HEK293T (cell line): ENCODE measurements at places on chromosomes 11 and 22.

GRCh38 chr11:75558939-75559843 lies 2.9 kb upstream of the SERPINH1 start:
- no peak for DNase-seq

- DNase-seq = no peak
Measured at GRCh38 chr11:87391496-87391895, 353.8 kb downstream of the TMEM135 start.

GRCh38 chr22:47168900-47169800 lies 406.7 kb downstream of the TBC1D22A start:
- peak; percentile 19 for DNase-seq

DNA sequence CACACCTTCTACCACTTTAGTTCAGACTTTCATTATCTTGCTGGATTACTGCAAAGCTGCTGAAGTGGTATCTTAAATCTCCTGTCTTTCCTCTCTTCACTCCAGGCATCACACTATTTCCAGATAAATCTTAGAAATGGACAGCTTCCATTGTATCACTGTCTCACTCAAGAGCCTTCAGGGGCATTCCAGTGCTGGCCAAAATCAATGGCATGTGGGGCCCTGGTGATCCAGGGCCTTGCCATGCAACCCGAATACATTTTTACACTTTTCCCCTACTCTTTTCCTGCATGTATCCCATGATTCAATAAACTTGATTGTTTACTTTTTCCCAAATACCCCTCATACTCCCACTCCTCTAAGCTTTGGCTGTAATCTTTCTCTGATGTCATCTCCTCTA lies 39.4 kb upstream of the DEUP1 start:
- DNase-seq = no peak

DNA sequence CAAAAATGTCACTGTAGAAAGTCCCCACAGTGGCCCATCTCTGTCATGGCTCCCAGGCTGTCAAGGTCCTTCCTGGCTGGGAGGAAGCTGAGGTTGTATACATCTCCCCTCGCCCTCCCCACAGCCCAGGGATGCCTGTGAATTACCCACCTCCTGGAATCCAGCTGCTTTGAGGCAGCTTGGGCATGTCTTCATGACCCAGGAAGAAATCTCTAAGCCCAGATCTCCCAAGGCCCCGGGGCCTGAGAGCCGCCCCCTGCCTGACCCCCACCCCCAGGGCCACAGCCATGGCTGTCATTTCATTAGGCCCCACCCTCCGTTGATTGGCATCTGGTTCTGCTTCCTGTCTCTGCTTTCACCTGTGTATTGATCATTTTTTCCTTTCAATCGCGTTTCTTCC lies 207.5 kb downstream of the TBC1D22A start:
- no peak for DNase-seq
